ENCODE measurements at places on chromosomes 5 and 9.

DNA sequence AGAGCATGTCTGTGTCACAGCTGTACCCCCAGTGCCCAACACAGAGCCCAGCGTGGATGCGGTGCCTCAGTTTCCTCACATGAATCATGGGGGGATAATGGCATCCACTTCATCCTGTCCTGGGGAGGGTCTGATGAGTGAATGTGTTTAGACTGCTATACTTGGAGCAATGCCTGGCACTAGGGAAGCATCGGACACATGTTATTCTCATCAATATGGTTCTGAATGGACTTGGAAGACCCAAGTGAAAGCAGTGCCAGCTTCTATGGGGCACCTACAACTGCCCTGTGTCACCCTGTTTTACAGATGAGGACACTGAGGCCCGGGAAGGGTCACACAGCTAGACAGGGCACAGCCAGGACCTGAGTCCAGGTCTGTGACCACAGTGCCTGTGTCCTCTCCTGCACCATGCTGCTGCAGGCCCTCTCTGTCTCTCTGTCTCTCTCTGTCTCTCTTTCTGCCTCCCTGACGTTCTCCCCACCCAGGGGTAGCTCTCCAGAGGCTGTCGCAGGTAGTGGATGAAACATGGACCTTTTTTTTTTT lies 42.3 kb upstream of the NEK6 start:
- DNase-seq, result no peak

GRCh38 chr9:126248680-126249079 lies 77.9 kb upstream of the MVB12B start:
- DNase-seq, result no peak

GRCh38 chr5:149423794-149424268 lies 44.7 kb upstream of the IL17B start:
- peak; percentile 50 for DNase-seq

GRCh38 chr9:18905028-18905882 lies 127.8 kb downstream of the SAXO1 start:
- no peak for DNase-seq

DNA sequence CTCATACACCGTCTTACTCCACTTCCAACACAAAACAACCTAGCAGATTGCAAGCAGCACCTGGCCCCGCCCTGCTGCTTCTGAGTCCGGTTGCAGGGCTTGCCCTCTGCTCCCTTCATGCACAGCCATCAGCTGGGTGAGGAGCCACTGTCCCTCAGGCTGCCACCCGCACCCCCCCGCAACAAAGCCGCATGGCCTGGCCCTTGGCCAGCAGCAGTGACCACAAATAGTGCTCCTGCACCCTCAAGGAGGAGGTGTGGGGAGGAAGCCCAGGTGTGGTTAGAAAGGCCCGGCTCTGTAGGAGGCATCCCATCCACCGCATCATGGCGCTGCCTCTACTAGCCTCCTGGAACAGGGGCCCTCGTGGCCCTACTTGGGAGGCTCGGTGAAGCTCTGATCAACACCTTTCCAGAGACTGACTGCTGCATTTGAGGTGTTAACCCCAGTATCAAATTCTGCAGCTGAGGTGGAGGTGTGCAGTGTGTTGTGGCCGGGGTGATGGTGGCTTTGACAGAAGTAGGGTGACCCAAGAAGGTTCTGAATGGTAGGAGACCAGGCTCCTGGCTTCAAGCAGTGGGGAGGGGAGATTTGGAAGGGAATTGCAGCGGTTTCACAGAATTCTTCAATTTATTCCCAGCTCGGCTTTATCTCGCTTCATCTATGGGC lies 52.7 kb downstream of the WNK2 start:
- no peak for DNase-seq

DNA sequence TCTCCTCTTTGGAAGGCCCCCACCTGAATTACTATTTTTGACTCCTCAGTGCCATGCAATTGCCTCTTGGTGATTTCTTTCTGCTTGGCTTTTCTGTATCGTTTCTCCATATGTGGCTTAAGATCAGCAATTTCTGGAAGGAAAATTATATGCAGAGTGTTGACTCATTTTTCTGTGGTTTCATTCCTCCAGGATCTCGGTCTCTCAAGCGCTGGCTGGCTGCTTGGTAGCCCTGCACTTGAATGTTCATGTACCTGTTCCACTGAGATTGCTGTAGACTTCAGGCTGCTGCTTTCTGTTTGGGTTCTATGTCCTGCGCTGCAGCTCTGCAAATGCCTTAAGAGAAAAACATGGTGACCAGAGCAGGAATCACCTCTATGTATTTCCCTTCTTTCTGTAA lies 77.6 kb downstream of the INIP start:
- DNase-seq, result no peak

Measured in mesendoderm (in vitro differentiated cells).